Stimulated activated CD4-positive, alpha-beta T cell treated with anti-CD3 and anti-CD28 coated beads, Interleukin-15, amount 100 ng/mL, for 24 hours (primary cell): ENCODE measurements at places on chromosomes 6 and 20.

- no peak for DNase-seq
Measured at GRCh38 chr6:124968401-124968800, 6.2 kb downstream of the RNF217 start.

GRCh38 chr6:162706232-162706631 lies 21.3 kb downstream of the PRKN start:
- DNase-seq = no peak

DNA sequence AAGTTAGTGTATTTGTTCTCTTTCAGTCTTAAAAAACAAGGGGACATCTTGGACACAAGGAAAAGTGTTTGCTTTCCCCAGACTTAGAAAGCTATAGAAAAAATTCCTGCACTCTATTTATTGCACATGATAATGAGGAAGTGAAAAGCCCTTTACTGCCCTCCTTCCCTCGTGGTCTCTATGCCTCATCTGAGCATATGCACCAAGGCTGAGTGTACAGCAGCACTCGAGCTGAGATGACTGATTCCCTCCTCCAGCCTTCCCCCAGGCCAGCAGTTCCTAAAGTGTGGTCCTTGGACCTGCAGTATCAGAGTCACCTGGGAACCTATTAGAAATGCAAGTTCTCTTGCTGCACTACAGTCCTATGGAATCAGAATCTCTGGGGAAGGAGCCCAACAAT lies 14.3 kb upstream of the LAMP5 start:
- DNase-seq = no peak

DNA sequence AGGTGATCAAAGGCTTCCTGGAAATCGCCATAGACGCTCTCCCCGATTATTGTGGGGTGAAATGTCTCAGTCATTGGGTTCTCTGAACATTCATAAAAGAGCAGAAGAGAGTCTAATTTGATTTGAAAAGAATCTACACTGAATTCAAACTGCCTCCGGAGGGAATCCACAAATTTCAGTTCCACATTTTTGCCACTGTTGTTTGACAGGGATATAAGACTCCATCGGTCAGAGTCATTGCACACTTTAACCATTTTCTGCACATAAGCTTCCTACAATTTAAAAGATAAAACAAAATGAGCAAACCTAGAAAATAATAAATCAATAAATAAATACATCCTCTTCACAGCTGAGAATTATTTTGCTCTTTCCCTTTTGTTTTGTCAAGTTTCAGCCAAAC lies 2.3 kb downstream of the TENT5A start:
- no peak for DNase-seq

GRCh38 chr6:169763308-169763707 lies 11.9 kb downstream of the ERMARD start:
- no peak for DNase-seq

- DNase-seq = no peak
Measured at GRCh38 chr20:33650753-33651561, 11.2 kb upstream of the C20orf144 start.

DNA sequence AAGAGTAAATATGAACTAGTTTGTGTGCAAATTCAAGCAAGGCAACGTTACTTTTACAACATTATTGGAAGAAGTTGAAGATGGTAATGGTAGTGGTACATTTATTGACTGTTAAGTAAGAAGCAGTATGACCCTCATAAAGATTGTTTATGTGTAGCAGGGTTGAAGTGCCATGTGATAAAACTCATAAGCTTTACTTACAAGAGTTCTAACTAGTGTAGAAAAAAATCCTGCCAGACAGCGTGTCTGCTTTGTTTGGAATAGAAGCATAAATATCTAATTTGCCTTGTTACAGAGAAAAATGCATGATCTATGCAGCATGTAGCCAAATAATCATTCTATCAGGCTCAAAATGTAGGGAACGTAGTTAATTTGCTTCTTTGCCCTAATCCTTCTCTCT lies 450.8 kb upstream of the SOX4 start:
- DNase-seq = no peak

DNA sequence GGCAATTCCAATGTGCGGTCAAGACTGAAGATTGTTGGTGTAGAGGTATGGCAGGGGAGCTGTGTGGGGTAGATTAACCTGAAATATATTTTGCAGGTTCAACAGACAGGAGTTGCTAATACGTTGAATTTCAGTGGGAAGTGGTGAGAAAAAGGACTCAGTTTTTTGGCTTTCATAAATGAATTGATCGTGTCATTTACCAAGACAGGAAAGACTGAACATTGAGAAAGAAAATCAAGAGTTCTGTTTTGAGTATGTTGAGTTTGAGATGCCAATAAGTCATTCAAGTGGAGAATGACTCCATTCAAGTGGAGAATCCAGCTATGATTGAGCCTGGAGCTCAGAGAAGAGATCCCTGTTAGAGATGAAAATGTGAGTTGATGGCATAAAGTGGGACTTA lies 31.1 kb downstream of the NFYA start:
- no peak for DNase-seq

- no peak for DNase-seq
Measured at GRCh38 chr6:56507517-56507916, 135.2 kb downstream of the DST start.

GRCh38 chr20:30610029-30610693 lies 647.3 kb upstream of the DEFB115 start:
- no peak for DNase-seq

DNA sequence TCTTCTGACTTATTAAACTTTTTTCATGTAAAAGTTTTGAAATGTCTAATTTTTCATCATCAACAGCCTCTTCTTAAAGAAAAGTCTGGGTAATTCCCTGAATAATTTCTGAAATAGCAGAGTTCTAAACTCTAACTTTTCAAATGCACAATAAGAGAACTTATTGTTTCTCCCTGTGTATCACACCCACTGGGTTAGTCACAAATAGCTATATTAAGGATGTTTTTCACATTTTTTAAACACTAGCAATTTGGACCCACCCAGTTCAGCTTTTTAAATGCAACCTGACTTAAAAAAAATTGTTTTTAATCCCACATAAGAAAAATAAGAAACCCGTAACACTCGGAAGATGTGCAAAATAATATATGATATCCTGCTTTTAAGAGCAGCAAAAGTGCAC lies 61.4 kb upstream of the UTRN start:
- DNase-seq = no peak

- DNase-seq = peak; percentile 37
Measured at GRCh38 chr20:1324598-1325172, 4.3 kb downstream of the SDCBP2 start.

DNA sequence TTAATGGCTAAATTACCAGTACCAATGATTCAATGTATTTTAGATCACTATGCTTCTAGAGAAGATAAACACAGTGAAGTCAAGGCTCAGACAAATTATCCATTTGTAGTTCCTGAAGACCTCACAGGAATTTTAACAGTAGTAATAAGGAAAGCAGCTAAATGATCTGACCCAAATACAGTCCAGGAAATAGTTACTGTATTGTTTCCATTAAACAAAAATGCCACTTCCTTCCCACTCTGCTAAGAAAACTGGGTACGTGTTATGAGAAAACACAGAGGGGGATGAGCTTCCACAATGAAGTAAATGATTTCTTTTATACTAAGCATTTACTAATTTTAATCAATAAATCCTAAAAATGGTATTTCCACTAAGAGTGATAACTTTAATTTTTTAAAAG lies 127.9 kb downstream of the CDK19 start:
- DNase-seq = no peak

- no peak for DNase-seq
Measured at GRCh38 chr6:50762798-50763197, 49.5 kb downstream of the TFAP2D start.

- no peak for DNase-seq
Measured at GRCh38 chr20:64005394-64005793, 24.5 kb downstream of the PRPF6 start.

DNA sequence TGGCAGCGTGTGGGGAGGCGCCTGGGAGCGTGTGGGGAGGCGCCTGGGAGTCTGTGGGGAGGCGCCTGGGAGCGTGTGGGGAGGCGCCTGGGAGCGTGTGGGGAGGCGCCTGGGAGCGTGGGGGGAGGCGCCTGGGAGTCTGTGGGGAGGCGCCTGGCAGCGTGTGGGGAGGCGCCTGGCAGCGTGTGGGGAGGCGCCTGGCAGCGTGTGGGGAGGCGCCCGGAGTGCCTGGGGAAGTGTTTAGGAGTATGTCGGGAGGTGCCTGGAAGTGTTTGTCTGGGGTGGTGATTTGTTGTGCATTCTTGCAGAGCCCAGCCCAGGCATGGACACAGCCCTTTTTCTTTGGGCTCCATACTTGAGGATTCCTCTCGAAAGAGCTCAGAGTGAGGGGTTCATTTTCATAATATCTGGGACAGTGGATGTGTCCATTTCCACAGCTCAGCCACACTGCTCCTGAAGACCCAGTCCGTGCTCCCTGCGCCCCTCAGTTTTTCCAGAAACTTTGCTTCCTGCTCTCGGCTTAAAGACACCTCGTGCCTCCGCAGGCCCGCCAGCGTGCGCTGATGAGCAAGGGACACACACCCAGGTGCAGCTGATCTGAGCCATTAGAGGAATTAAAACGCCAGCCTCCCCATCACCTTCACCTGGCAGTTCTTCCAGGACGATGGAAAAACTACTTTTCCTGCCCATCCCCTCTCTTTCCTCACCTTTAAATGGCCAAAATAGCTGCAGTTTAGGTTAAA lies 172.2 kb upstream of the THBS2 start:
- DNase-seq = peak; percentile 14

DNA sequence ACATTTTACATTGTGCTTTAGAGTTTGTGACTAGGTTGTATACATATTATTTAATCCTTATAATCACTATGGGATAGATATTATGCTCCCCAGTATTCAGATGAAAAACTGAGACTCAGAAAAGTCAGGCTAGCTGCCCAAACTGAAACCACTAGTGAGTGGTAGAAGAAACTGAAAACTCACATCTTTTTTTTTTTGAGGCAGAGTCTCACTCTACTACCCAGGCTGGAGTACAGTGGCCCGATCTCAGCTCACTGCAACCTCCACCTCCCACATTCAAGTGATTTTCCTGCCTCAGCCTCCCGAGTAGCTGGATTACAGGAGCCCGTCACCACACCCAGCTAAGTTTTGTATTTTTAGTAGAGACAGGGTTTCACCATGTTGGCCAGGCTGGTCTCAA lies 22.2 kb downstream of the RNF24 start:
- DNase-seq = peak; percentile 8

DNA sequence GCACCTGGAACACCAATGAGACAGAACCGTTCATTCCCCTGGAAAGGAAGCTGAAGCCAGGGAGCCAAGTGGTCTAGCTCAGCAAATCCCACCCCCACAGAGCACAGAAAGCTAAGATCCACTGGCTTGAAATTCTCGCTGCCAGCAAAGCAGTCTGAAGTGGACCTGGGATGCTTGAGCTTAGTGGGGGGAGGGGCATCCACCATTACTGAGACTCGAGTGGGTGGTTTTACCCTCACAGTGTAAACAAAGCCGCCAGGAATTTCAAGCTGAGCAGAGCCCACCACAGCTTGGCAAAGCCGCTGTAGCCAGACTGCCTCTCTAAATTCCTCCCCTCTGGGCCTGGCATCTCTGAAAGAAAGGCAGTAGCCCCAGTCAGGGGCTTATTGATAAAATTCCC lies 53.1 kb downstream of the KIF16B start:
- no peak for DNase-seq

DNA sequence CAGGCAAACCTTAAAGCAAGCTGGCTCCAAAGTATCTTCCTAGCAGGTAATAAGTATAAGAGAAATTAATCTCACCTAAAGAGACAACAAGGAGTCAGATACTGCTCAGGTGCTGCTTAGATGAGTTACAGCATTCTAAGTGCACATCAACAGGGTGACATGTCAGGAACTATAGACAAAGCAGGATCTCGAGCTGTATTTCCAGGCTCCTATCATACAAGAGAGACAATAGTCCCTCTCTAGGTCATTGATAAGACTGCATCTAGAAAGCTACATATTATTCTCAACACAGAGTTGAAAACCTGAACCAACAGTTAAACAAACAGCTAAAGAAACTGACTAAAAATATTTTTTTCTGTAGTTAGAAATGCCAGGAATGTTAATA lies 3.9 kb downstream of the PTPRK start:
- no peak for DNase-seq

DNA sequence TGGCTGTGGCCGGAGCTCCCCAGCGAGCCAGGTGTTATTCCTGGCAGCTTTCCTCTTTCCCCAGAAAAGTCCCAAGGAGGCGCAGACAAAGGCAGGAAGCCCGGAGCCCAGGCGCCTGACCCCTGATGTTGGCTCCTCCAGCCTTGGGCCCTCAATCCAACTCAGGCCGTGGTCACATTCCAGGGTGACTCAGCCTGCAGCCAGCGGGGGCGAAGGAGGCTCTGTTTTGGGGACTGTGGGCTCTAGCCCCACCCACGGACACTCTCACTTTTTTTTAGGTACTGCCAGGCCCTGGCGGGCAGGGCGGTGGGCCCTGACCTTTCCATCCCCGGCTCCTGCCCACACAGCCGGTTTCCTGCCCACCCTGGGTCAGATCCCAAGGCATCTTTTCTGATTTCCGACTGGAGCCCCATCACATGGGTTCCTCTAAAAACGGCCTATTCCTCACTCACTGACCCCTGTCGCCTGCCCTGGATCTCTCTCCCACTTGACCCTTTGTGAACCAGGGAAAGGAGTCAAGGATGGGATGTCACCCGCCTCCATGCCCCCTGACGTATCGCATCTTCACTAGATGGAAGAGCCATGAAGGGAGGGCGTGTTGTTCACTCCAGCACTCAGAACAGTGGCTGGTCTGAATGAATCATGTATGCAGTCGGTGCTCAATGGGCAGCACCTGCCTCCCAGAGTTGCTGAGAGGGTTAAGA lies 5.5 kb downstream of the PTGIS start:
- no peak for DNase-seq

GRCh38 chr6:72677740-72678139 lies 55.9 kb downstream of the KCNQ5 start:
- DNase-seq = no peak

- DNase-seq = no peak
Measured at GRCh38 chr6:79648328-79648727, 17.2 kb downstream of the SH3BGRL2 start.

DNA sequence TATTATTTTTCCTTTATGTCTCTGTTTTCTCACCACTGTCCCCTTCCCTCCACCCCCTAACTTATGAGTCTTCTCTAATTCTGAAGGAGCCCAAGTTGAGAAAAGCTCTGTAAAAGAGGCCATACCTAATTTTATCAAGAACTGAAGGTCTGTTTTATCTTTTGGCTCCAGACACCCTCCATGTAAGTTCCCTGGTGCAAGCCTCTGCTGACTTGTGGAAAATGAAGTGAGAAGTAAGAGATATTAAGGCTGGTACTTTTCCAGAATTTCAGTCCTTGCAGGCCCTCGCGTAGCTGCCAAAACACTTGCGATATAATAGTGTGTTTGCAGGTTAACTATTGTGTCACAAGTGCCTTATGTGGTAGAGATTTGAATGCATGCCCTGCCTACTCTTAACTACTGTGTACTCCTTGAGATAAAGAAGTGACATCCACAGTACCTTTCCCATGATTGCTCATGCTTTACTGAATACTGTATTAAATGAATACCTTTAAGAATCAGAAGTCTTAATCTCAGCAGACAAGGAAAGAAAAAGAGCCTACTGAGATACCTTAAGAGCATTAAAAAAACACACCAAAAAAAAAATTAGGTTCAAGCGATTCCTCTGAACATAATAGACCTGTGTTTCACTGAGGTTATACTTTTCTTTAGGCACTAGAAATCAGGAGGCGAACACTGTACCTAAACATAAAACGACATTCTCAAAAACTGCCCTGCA lies 143.6 kb upstream of the ZNF184 start:
- no peak for DNase-seq

- DNase-seq = no peak
Measured at GRCh38 chr20:16846006-16846405, 97.8 kb downstream of the OTOR start.
